ENCODE measurements at places on chromosomes 6 and 20. TPM values are rescaled to one million over a fixed set of nuclear protein-coding genes. Genes with fewer than 3 reads are reported as not detected.

DOK5 gene
- not detected for total RNA-seq

LPIN3 gene
- 8.7 TPM for total RNA-seq

DEFB124 gene
- total RNA-seq, result not detected

HLA-DOA gene
- not detected for total RNA-seq
